Stimulated activated CD4-positive, alpha-beta T cell treated with anti-CD3 and anti-CD28 coated beads, Interleukin-2, amount 100 ng/mL, for 48 hours (primary cell): ENCODE measurements at places on chromosomes 7 and 10.

- DNase-seq, result no peak
Measured at GRCh38 chr7:95899919-95900513, 127.7 kb downstream of the DYNC1I1 start.

DNA sequence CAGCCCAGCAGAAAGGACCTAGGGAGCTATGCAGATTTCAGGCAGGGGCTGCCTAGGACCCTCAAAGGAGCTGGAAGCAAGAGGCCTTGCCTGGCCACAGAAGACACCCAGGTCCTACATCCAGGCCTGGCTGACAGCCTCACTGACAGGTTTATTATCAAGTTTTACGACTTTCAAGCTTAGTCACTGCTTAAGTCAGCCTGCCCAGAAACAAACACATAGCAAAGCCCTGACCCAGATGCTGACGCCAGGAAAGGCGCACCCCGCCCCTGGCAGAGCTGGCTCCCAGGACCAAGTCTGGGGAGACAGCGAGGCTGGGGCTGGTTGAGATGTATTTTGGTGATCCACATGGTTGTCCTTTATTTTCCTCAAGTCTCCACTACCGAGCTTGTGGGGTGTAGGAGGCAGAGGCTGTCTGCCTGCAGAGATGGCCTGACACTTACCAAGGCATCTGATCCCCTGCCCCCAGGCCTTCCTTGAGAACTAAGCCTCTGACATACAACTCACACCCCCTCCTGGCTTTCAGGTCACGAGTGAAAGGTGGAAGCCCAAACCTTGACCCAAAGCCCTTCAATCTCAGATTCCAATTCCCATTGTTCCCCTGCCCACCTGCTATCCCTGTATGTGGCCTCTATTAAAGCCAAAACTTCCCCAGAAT is 80.7 kb upstream of the EMX2 start:
- no peak for DNase-seq

DNA sequence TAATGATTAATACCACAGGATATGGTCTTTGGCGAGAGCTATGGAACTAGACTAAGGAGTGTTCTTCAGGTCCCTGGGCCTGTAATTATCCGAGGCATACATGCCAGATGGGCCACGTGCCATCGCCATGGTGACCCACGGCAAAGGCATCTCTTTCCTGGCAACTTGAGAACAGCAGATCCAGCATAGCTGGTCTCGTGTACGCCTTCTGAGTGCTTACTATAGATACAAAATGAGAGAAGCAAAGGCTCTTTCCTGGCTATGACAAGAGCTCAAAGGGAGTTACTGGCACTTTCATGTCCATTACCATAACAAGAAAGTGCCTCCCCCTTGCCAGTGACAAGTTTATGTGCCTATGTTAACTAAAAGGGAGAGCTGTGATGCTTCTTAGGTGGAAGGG is 26.0 kb upstream of the GLI3 start:
- DNase-seq, result no peak

DNA sequence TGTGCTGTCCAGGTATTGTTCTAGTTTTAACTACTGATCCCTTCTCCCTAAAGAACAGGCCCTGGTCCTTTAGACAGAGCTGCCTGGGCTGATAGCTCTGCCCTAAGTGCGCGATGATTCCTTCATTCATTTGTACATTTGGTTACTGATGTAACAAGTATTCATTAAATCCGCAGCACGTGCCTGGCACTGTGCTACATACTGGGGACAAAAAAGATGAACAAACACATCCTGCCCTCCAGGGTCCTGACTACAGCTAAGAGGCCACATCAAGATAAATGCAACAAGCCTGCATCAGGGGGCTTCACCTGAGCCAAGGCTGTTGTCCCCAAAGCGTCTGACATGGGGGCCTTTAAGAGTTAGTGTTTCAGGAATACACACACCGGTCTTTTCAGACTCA is 99.0 kb upstream of the PODXL start:
- DNase-seq, result no peak

GRCh38 chr7:44097064-44097932 is 6.8 kb upstream of the AEBP1 start:
- DNase-seq, result no peak

GRCh38 chr10:43669386-43669785 is 20.7 kb upstream of the ZNF32 start:
- DNase-seq, result no peak

DNA sequence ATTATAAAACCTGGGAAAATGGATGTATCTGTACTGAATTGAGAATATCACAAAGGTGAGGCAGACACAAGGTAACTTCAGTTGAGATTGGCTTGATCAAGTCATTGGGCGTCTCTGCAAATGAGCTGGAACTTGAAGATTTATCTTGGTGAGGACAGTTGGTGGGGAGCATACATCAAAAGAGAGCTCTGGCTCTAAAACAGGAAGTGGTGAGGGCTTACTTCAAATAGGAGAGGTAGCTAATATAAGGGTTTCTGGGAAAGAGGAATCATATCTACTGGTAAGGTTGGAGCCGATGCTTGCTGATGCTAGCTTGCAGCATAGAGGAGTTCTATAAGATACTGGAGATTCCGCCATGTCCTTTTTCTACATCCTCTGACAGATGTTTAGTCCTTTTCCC is 39.9 kb upstream of the FGL2 start:
- DNase-seq, result no peak

- no peak for DNase-seq
Measured at GRCh38 chr7:52917982-52918578, 117.4 kb upstream of the POM121L12 start.

DNA sequence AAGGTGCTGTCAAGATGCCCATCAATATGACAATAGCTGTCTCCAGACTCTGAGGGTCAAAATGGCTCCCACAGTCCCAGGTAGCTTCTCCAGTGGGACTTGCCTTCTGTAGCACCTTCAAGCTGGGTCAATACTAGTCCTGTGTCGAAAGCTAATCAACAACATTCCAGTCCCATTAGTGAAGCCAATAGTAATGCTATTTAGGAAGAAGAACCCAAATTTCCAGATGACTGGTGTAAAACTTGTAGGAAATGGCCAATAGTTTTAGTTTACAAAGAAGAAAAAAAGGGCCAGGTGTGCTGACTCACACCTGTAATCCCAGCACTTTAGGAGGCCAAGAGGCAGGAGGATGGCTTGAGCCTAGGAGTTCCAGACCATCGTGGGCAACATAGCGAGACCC is 2.0 kb upstream of the SPOCK2 start:
- DNase-seq, result no peak

DNA sequence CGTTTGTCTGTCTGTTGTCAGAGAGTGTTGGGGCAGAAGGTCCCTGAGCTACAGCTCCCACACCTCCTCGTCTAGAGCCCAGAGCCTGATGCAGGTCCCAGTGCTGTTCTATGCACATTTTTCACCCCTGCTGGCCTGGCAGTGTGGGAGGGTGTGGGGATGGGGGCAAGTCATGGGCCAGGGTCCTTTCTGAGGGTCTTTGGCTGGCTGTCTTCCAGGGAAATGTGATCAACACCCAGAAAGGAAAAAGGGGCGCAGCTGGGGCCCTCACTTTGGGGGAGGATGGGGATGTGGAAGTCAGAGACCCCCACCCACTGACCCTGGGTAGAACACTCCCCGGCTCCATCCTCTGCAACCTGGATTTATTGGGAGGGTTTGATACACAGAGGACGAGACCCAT is 50.0 kb upstream of the ZNF716 start:
- DNase-seq, result no peak

GRCh38 chr10:11396311-11396955 is 215.0 kb downstream of the USP6NL start:
- DNase-seq, result no peak

GRCh38 chr7:28018856-28019465 is 161.6 kb downstream of the JAZF1 start:
- DNase-seq, result no peak

DNA sequence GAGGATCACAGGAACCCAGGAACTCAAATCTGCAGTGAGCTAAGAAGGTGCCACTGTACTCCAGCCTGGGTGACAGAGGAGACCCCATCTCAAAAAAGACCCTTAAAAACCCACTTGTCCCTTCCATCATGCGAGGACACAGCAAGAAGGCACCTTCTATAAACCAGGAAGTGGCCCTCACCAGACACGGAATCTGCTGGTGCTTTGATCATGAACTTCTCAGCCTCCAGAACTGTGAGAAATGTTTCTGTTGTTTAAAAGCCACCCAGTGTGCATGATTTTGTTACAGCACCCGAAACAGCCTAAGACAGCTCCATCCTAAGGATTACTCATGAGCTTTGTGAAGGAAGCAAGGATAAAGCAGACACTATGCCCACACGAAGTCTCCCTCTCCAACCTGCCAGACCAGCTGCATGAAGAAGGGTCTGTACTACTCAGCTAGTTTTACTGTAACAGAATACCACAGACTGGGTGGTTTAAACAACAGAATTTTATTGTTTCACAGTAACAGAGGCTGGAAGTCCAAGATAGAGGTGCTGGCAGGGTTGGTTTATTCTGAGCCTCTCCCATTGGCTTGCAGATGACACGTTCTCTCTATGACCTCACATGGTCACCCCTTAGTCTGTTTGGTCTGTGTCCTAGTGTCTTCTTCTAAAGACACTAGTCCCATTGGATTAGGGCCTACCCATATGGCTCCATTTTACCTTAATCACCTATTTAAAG is 13.7 kb downstream of the VIM start:
- DNase-seq, result no peak

- DNase-seq, result no peak
Measured at GRCh38 chr7:17315974-17316373, 17.5 kb downstream of the AHR start.

GRCh38 chr10:69730251-69731156 is 71.2 kb upstream of the COL13A1 start:
- no peak for DNase-seq

DNA sequence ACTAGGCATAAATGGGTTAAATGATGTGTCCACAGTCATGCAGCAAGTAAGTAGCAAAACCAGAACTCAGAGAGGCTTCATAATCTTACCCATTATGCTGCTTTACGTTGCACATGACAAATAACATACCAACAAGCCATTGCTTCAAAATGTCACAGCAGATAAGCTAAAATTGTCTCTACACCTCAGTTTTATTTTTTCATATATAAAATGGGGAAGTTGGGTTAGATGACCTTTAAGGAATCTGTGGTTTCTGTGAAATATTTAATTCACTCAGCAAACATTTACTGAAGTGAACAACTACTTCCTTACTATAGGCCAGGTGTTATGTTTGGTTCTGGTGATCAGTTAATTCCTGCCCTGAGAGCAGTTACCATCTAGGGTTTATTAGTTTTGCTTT is 2.2 kb upstream of the ASCC1 start:
- no peak for DNase-seq

DNA sequence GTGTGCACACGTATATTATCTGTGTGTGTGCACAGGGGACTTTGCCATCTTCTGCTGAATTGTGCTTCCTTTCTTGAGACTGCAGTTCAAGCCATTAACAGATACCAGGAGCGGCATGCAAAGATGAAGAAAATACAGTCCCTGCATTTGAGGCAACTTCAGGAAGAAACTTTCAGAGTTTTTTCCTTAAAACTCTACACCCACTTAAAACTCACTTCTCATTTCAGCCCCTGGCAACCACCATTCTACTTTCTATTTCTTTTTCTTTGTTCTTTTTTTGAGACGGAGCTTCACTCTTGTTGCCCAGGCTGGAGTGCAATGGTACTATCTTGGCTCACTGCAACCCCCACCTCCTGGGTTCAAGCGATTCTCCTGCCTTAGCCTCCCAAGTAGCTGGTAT is 448.9 kb upstream of the ZMIZ1 start:
- DNase-seq, result no peak

DNA sequence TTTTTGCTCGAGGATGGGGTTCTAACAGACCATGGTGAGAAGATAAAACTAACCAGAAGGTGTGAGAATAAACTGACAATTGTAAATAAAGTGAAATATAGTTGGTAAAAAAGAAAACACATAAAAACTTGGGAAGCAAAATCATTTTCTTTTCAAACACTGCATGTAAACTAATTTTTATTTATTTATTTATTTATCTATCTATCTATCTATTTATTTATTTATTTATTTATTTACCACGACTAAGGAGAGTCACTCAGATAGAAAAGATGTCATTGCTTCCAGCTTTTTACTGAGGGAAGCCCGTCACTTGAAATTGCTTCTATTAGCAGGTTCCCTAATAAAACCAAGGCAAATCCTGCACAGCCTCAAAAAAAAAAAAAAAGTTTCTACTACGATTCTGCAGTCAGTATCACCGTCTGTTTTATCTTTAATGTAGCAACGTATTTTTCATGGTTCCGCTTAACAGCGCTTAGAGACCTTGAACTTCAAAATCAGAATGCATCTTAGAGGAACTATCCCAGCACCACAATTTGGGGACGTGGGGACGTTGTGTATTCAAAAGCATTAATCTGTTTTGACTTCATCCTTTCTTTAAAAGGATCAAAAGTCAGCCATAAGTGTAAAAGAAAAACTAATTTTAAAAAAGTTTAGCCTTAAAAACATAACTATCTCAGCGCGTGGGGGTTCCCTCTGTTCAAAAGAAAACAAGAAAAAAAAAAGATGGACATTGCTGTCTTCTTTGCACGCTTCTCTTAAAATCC is 33.3 kb upstream of the EBLN1 start:
- DNase-seq, result no peak

GRCh38 chr7:17305387-17306171 is 7.1 kb downstream of the AHR start:
- DNase-seq, result no peak

GRCh38 chr7:155324012-155324917 is 26.6 kb downstream of the INSIG1 start:
- DNase-seq, result no peak

DNA sequence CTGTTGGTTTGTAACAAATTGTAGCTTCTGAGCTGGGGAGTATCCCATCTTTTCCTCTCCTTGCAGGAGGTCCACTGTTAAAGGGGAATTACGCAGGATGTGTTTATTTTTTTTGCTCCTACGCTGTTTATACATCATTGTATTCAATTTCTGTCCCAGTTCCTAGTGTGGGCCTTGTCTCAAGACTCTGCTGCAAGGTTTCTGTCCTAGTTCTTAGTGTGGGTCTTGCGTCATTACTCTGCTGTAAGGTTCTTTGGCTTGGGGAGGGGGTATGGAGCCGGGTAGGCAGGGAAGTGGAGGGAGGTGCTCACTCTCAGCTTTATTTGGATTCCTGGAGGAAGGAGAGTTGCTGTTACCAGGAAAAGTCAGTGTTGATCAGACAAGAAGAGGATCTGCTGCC is 64.0 kb upstream of the TRIM8 start:
- DNase-seq, result no peak

DNA sequence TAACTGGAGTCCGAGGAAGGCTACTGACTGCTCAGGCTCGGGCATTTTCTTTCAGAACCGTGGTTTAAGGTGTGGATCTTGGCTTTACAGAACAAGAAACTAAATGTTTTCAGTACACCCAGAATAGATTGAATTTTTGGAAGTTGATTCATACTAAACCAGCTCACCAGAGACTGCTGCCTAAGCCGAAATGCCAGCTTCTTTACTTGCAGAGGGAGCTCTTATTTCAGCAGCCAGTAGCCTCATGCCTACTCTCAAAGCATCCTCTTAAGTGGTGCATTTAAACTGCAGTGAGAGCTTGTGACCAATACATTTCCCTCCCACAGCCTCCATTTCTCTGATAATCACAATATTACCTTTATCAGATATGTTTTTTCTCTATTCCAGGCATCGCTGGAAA is 615.1 kb downstream of the SUGCT start:
- DNase-seq, result no peak

- DNase-seq, result no peak
Measured at GRCh38 chr10:96324447-96324846, 20.2 kb downstream of the DNTT start.
